ENCODE measurements at places on chromosomes 2 and 18.

DNA sequence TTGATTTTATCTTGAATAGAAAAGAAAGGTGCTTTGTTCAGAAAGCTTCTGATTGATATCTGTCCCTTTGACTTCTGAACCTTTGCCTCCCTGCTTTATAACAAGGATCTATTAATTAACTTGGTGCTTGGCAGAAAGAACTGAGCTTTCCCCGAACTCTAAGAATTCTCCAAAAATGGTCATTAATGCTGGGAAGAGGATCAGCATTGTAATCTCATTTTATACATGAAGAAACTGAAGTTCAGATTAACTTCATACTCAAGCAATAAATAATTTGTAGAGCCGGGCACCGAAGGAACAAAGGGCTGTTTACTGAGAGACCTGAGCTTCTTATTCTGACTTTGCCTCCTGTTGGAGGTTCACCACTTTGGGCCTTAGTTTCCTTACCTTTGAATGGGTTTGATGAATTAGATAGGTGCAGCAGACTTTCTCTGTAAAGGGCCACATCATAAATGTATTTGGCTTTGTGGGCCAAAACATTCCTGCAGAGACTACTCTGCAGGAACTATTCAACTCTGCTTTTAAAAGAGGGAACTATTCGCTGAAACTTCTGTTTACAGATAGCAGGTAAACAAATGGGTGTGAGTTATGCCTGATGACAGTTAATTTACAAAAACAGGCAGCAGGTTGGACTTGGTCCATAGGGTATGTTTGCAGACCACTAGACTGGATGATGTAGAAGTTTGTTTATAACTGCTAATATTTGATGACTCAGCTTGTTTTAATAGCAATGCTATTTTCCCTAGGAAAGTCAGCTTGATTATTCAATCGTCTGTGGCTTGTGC lies 272.9 kb downstream of the TGIF1 start:
- DNase-seq, result no peak

DNA sequence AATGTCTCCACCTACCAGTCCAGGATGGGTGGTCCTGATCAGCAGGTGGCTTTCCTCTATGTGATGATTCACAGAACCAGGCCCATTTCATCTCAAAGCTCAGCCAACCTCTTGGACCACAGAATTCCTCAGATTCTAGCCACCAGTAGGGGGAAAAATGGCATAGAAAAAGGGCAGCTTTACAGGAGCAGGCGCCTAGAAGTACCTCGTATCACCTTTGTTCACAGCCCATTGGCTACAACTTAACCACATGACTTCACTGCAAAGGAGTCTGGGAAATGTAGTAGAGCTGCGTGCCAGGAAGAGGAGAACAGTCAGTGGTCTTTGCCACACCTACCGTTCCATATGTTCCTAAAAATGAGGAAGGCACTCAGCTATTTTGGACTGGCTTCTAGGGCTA lies 62.8 kb upstream of the DTNA start:
- DNase-seq, result no peak

DNA sequence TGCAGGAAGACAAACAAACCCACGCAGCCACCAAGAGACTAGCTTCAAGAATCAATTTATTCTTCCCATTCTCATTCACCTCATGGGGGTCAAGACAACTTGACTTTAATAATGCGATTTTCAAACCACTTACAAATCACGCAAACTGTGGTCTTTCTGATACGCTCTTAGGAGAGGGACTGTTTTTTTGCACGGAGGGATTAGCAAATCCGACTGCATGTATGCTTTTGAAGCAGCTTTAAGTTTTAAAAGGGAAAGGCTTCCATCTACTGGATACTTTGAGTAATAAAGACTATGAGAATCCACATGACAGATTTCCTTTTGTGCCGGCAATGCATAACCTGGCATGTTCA lies 322.9 kb upstream of the KCNJ3 start:
- no peak for DNase-seq

- DNase-seq, result no peak
Measured at GRCh38 chr2:23418056-23418455, 33.1 kb downstream of the KLHL29 start.

- no peak for DNase-seq
Measured at GRCh38 chr2:128772671-128773070, 454.0 kb upstream of the HS6ST1 start.

Measured in HFFc6 (cell line).